ENCODE measurements at places on chromosomes 1 and 21. TPM values are rescaled to one million over a fixed set of nuclear protein-coding genes. Genes with fewer than 3 reads are reported as not detected.

PPM1J gene
- 1.8 TPM for total RNA-seq

FNDC5 gene
- not detected for total RNA-seq

ZYG11A gene
- total RNA-seq: 0.16 TPM

KLHDC9 gene
- total RNA-seq: 1.9 TPM

FALEC gene
- total RNA-seq: not detected

PTPN22 gene
- total RNA-seq: 29.3 TPM

SPRR2E gene
- not detected for total RNA-seq

PLEKHN1 gene
- 1.0 TPM for total RNA-seq

DNA sequence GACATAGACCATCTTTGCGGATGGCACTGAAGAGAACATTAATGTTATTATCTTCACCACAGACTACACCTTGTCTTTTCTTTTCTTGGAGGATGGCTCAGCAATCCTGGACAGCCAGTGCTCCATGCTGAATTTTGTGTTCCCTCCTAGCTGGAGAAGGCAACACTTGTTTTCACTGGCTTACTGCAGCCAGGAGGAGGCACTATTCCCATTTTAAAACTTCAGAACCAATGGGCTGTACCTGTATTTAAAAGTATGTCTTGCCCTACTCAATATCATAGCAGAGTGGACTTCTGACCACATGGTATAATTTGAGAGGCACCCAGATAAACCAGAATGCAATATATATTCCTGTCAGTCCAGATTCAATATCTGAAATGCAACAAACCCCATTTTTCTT lies 53.3 kb upstream of the POGK start:
- no peak overlapping the region for H3K27ac ChIP-seq
- no peak for DNase-seq
- H3K27me3 ChIP-seq: no peaks in the 10 kb centered on the region
- H3K36me3 ChIP-seq: no peaks in the 10 kb centered on the region

GRCh38 chr1:202122639-202123335 lies at the start of gene GPR37L1:
GPR37L1 (plus strand) TSS chr1:202122917; CDS start chr1:202122964, 47 bp downstream.
- no peak within 1 kb of the TSS for H3K4me3 ChIP-seq
- DNase-seq: no peak
- H3K27ac ChIP-seq: no peak within 1 kb of the TSS
- no peaks in the 10 kb centered on the region for H3K36me3 ChIP-seq

DNA sequence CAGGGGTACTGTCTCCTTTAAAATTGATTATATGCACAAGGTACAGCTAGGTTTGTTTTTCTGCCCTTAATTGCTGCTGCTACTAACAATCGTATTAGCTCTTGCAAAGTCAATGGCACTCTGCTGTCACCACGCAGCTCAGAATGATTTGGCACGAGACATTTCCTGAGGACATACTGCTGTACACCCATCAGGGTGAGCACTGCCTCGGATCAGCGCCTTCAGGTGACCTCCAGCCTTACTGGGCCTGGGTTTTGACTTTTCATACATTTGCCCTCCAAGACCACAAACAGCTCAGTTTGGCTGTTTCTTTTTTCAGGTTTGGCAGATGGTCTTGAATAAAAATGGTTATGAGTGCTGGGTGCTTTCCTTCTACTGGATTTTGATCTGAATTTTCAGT lies 110.9 kb downstream of the NTPCR start:
- no peak for DNase-seq
- no peaks in the 10 kb centered on the region for H3K27me3 ChIP-seq
- H3K36me3 ChIP-seq: no peaks in the 10 kb centered on the region
- H3K4me1 ChIP-seq: no peaks in the 10 kb centered on the region

- H3K27ac ChIP-seq: no peak overlapping the region
- no peaks in the 10 kb centered on the region for H3K27me3 ChIP-seq
- H3K4me1 ChIP-seq: no peaks in the 10 kb centered on the region
- H3K4me3 ChIP-seq: no peak overlapping the region
- no peaks in the 10 kb centered on the region for H3K36me3 ChIP-seq
- no peak for DNase-seq
These were observed 5.3 kb upstream of the DPYD start for GRCh38 chr1:97926017-97926708.

GRCh38 chr21:42834726-42835191 lies 44.6 kb downstream of the WDR4 start:
- H3K27ac ChIP-seq: no peak overlapping the region
- peak; percentile 72 for DNase-seq
- no peaks in the 10 kb centered on the region for H3K27me3 ChIP-seq
- no peaks in the 10 kb centered on the region for H3K4me1 ChIP-seq
- H3K36me3 ChIP-seq: peaks cover 7% of the 10 kb centered on the region

DNA sequence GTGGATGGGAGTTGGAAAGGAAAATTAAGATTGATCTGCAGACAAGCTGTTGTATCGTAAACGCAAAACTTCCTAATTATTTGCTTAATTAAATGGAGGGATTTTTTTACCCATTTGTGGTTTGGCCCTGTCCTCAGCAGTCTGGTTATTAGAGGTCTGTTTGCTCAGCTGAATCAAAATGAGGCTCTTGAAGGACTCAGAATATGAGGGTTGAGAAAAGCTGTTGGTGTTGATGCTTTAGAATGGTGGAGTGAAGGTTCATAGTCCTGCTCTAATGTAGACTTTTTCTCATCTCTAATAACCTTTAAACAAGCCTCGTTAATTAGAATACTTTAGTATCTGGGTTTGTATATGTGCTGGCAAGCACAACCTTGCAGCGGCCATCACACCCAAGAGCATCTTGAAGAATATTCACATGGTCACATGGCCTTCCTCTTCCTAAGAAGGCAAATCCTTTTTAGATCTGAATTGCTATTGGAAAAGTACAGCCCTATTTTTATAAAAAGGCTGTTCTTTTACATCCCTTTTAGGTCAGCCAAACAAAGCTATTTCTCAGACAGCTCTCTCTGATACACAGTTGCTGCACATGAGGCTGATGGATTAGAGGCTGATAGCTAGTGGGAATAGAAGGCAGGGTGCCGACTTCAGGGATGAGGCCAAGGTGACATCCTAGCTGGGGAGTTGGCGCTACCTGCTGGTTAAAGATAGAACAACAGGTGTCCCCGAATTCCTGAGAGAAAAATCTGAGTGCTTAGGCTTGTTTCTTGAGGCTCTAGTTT lies 53.8 kb downstream of the MACF1 start:
- H3K27ac ChIP-seq: peak overlapping the region; percentile 9
- H3K4me1 ChIP-seq: peaks cover 30% of the 10 kb centered on the region
- no peaks in the 10 kb centered on the region for H3K27me3 ChIP-seq
- peaks cover 2% of the 10 kb centered on the region for H3K36me3 ChIP-seq
- no peak overlapping the region for H3K4me3 ChIP-seq
- no peak for DNase-seq

DNA sequence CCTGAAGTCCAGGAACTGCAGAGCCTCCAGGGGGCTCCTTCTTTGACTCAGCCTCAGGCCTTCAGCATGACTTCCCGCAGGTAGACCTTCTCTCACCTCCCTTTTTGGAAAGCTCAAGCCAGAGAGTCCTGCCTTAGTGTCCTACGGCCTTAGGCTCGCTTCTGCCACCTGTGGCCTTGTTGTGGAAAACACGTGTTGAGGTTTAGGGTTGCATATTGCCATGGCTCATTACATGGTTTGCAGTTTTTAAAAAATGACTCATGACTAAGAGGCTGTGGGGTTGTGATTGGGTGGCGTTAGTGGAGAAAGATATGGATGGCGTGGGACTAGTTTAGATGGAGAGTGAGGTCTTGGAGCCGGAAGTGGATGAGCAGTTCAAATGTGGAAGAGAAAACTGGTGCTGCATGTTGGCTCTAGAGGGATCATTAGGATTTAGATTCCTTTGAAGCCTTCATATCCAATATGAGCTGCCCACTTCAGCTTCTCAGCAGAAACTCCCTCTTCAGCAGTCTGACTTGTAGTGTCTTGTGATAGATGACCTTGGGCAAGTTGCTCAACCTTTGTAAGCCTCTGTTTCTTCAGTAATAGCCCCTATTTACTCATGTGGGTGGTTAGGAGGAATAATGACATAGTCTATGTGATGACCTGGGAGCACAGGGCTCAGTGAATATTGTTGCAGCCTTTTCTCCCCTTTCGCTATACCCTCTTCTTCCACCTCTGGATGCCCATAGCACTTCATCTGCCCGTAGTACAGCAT lies 6.5 kb upstream of the FGGY start:
- peaks cover 23% of the 10 kb centered on the region for H3K4me1 ChIP-seq
- no peaks in the 10 kb centered on the region for H3K27me3 ChIP-seq
- no peak for DNase-seq
- no peak overlapping the region for H3K27ac ChIP-seq
- H3K36me3 ChIP-seq: no peaks in the 10 kb centered on the region

DNA sequence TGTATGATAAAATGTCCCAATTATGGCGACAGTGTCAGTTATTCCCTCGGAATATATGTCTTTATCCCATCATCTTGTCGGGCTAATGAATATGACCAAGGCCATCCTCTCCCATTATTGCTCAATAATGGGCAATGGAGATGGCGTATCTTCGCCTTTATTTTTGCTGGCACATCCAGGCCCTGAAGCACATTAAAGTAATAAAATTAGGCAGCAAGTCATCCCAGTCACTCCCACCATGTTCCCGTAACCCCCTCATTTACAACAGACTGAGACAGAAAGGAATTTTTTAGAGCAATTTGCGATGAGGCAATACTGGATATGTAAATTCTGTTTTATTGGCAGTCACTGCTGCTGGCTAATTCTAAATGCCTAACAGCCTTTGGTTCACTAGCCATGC lies 35.3 kb downstream of the CLIC6 start:
- H3K36me3 ChIP-seq: no peaks in the 10 kb centered on the region
- no peaks in the 10 kb centered on the region for H3K27me3 ChIP-seq
- H3K4me1 ChIP-seq: no peaks in the 10 kb centered on the region
- DNase-seq: no peak
- peak overlapping the region; percentile 3 for H3K27ac ChIP-seq

DNA sequence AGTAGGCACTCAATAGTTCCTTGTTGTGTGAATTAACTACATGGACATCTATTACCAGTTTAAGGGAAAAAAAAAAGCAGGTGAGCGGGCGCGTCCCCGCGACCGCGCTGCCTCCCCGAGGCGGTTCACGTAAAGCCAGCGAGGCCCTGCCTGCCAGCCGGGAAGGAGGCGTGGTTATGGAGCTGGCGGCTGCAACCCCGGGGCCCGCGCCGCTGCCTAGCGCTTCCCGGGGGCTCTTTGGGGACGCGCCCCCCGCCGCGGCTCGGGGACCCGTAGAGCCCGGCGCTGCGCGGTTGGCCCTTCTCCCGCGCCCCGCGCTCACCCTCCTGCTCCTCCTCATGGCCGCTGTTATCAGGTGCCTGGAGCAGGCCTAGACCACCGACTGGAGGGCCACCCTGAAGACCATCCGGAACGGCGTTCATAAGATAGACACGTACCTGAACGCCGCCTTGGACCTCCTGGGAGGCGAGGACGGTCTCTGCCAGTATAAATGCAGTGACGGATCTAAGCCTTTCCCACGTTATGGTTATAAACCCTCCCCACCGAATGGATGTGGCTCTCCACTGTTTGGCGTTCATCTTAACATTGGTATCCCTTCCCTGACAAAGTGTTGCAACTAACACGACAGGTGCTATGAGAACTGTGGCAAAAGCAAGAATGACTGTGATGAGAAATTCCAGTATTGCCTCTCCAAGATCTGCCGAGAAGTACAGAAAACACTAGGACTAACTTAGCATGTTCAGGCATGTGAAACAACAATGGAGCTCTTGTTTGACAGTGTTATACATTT lies 2.6 kb upstream of the CC2D1B start:
- peaks cover 39% of the 10 kb centered on the region for H3K4me1 ChIP-seq
- no peaks in the 10 kb centered on the region for H3K27me3 ChIP-seq
- DNase-seq: peak; percentile 90
- H3K27ac ChIP-seq: no peak overlapping the region
- no peaks in the 10 kb centered on the region for H3K36me3 ChIP-seq

- no peaks in the 10 kb centered on the region for H3K4me1 ChIP-seq
- H3K36me3 ChIP-seq: no peaks in the 10 kb centered on the region
- H3K27me3 ChIP-seq: no peaks in the 10 kb centered on the region
- H3K4me3 ChIP-seq: no peak overlapping the region
- H3K27ac ChIP-seq: no peak overlapping the region
- no peak for DNase-seq
These were observed 377.8 kb downstream of the USH2A start for GRCh38 chr1:216045400-216045799.

DNA sequence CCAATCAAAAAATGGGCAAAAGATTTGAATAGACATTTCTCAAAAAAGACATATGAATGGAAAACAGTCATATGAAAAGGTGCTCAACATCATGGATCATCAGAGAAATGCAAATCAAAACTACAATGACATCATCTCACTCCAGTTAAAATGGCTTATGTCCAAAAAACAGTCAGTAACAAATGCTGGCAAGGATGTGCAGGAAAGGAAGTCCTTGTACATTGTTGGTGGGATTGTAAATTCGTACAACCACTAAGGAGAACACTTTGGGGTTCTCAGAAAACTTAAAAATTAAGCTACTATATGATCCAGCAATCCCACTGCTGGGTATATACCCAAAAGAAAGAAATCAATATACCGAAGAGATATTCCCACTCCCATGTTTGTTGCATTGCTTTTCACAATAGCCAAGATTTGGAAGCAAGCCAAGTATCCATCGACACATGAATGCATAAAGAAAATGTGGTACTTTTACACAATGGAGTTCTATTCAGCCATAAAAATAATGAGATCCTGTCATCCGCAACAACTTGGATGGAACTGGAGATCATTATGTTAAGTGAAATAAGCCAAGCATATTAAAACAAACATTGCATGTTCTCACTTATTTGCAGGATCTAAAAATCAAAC lies 17.9 kb downstream of the GBP5 start:
- H3K27me3 ChIP-seq: no peaks in the 10 kb centered on the region
- no peak overlapping the region for H3K4me3 ChIP-seq
- peaks cover 34% of the 10 kb centered on the region for H3K4me1 ChIP-seq
- no peak for DNase-seq
- no peak overlapping the region for H3K27ac ChIP-seq

GRCh38 chr1:16064536-16065268 lies 8.7 kb downstream of the FAM131C start:
- no peak for DNase-seq
- peaks cover 35% of the 10 kb centered on the region for H3K4me1 ChIP-seq
- H3K27ac ChIP-seq: no peak overlapping the region
- no peak overlapping the region for H3K4me3 ChIP-seq

DNA sequence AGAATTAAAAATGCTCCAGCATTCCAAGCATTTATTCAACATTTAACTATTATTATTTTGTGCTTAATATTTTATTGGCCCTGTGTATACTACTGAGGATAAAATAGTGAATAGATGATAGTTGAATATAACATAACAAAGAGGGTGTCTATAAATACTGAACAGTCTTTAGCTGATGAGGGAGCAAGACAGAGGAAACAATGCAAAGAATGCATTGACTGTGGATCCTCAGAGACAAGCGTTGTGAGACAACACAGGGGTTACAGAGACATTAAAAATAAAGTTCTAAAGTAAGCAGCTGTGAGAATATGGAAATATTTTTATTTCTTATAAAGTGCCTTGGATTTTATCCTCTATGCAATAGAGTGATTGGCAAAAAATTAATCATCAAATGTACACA lies 1133.1 kb downstream of the PLA2G4A start:
- no peak overlapping the region for H3K4me3 ChIP-seq
- no peak for DNase-seq
- no peaks in the 10 kb centered on the region for H3K36me3 ChIP-seq
- H3K4me1 ChIP-seq: no peaks in the 10 kb centered on the region

DNA sequence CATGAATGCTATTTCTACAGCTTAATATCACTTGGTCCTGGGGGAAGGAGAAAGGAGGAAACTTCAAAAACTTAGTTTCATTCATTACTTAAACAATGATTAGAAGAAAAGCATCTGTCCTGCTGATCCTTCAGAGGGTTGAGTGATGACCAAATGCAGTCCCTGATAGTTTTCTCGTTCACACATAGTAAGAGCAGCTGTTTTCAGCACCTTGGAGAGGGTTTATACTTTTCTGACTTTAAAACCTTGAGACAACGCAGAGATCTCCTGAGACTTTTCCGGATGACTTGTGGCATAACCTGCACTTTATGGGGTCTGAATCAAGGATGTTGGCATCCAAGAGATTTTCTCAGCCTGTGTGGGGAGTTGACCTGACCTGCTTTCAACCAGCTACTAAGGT lies 94.0 kb upstream of the KCND3 start:
- H3K36me3 ChIP-seq: no peaks in the 10 kb centered on the region
- no peaks in the 10 kb centered on the region for H3K4me1 ChIP-seq
- H3K27me3 ChIP-seq: no peaks in the 10 kb centered on the region
